ENCODE measurements at places on chromosomes 6 and 20.

- DNase-seq = peak; percentile 23
Measured at GRCh38 chr6:143441680-143442545, 8.6 kb downstream of the ADAT2 start.

DNA sequence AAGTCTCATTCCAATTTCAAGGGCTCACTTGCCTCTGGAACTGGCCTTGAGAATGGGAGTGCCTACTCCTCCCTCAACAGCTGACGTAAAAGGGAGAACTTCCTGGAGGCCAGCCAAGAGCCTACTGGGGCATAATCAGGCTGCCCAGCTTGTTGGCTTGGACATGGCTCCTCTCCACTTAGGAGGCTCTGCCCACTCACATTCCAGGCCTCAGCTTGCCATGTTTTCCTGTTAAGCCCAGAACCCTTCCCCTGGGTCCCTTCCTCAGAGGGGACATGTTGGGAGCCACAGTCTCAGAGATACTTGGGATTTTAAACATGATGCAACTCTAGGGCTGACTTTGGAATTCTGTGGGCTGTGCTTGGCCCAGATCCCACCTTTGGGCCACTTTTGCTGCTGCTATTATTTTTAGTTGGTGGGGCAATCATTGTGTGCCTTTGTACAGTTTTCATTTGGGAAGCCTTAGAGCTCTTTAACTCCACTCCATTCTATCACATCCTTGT, 31.5 kb upstream of the ADTRP start:
- DNase-seq = peak; percentile 72

GRCh38 chr20:59779656-59780380, 153.6 kb downstream of the SYCP2 start:
- no peak for DNase-seq

- no peak for DNase-seq
Measured at GRCh38 chr6:107629548-107630129, 139.7 kb downstream of the SOBP start.

DNA sequence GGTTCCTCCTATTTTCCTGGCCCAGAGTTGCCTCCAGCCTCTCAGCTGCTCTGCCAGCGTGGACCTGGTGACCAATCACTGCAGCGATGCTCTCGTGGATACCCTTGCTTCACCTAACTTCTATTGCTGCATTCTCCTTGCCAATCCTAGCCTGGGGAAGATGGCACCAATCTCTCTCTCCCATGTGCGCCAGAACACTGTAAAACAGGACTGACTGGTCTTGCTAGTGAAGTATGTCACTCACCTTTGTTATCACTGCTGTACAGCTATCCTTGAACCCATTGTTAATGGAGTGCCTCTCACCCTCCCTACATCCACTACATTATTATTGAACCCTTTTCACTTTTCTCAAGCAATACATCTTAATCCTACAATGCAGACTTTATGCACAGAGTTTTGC, 80.1 kb downstream of the LYRM4 start:
- no peak for DNase-seq

DNA sequence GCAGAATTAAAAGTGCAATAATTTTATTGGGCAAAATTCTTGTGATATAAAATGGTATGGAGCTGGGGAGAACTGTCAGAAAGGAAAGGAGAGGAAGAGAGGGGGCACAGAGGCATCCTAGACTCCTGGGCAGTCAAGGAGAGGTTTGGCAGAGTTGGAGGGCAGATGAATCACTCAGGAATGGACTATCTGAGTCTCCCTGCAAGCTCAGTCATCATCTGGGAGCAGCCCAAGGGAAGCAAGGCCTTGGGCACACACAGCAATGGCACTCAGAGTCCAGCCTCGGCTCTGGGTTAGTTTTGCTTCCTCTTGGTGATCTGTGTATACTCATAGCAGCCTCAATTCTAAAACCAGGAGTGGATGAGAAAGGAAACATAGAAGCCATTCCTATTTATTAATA, 67.2 kb downstream of the SLC22A1 start:
- no peak for DNase-seq

DNA sequence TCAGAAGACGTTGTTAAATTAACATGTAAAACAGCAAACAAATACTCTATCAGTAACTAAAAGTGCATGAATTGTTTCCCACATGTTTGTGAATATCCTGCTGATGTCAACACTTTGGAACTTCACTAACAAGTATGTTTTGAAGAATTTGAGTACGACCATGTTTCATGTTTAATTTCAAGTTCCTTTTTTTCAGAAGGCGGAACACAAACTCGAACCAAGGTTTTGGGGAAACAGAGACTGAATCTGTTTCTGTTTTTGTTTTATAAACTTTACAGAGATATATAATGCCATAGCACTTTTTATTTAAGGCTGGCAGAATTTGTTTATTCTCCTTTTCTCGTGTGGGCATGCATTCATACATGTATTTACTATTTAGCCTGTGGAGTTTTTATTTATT, 509.3 kb upstream of the CITED2 start:
- peak; percentile 41 for DNase-seq

- DNase-seq = no peak
Measured at GRCh38 chr6:16540804-16541752, 220.2 kb downstream of the ATXN1 start.

DNA sequence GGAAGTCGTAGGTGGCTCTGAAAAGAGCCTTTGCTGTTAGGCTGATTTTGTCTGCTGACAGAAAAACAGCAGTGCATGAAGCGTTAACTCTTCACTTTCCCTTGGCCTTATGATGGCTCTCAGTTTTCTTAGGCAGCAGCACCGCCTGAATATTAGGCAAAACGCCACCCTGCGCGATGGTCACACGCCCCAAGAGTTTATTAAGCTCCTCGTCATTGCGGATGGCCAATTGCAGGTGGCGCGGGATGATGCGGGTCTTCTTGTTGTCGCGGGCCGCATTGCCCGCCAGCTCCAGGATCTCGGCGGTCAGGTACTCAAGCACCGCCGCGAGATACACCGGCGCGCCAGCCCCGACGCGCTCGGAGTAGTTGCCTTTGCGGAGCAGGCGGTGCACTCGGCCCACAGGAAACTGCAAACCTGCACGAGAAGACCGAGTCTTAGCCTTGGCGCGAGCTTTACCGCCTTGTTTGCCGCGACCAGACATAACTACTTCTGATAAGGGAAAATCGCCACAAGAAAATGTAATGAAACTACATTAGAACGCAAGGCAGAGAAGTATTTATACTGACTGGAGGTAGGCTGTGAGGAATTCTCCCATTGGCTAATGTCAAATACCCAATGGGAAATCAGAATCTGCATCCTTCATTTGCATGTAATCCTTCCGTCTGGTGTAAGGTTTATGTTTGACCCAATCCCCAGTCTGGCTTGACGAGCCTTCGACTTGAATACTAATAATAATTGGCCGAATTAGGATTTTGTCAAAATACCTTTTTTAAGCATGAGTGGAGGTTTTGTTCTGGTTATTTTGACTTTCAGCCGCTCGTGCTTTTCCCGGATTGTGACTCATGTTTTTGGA, 53.9 kb upstream of the HFE start:
- DNase-seq = peak; percentile 99

DNA sequence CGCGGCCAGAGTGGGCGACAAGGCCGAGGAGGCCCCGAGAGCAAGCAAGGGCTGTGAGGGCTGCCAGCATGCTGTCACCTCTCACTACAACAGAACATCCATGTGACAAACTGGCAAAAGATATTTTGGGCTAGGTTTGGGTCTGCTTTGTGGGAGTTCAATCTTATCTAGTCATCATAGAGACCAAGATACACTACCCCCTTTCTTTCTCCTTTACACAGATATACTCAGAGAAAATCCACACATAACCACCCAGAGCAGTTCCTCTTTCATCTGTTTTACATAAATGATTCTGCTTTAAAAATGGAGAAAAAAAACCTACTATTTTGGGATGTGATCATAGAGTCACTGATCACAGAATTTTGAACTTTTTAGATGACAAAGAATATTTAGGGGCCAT, 16.8 kb downstream of the SOX4 start:
- no peak for DNase-seq

DNA sequence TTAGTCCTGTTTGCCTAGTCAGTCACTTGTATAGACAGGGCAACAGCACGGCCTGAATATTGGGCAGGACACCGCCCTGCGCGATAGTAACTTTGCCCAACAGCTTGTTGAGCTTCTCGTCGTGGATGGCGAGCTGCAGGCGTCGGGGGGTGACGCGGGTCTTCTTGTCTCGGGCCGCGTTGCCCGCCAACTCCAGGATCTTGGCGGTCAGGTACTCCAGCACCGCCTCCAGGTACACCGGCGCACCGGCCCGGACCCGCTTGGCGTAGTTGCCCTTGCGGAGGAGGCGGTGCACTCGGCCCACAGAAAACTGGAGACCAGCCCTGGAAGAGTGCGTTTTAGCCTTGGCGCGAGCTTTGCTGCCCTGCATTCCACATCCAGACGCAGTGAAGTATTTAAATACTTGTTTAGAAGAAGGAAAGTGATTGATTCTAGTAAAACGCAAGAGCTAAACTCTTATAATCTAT, 92.8 kb upstream of the BTN3A2 start:
- DNase-seq = no peak

- DNase-seq = no peak
Measured at GRCh38 chr20:6200092-6200491, 77.3 kb upstream of the FERMT1 start.

DNA sequence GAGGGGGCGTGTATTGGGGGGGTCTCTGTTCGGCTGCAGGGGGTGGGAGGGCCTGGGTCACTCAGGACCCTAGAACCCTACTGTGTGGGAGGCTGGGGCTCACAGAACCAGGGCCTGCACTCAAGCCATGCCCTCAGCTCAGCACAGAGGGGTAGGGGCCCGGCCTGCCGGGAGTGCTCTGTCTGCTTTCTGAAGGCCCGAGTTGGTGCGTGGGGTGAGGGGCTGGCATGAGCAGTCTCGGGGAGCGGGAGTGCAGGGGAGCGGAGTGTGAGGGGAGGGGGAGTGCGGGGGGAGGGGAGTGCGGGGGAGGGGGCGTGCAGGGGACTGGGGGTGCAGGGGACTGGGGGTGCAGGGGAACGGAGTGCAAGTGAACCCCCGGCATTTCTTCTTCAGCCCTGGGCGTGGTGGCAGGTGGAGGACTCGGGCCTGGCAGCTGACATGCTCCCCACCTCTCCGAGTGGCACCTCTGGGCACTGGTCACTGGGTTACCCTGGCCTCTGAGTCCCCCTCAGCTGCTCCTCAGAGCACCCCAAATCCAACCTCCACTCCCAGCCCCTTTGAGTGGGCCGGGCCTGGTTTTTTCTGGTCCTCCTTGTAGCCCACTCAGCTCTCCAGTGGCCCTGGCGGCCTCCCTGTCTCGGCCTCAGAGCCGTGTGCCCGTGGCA, 1.0 kb downstream of the COL20A1 start:
- DNase-seq = no peak

DNA sequence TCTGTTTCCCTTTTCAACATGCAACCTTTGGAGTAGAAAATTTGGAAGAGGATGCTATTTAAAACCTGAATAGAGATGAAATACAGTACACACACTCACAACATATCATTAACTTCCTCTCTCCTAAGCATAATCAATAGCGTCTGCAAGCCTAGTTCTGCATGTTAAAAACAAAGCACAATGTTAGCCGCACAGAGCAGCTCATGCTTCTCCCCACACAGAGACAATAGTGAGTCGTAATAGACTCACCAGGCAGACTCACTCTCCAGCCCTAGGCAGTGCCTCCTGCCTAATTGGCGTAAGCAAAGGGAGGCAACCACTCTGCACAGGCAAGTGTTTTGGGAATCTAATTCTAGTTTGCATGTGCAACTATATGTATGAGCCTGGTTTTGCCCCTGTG, 45.8 kb upstream of the ARID1B start:
- peak; percentile 73 for DNase-seq

GRCh38 chr6:166657531-166657930, 30.5 kb upstream of the RPS6KA2 start:
- DNase-seq = no peak

- peak; percentile 54 for DNase-seq
Measured at GRCh38 chr6:52518279-52518945, 58.4 kb downstream of the TRAM2 start.

- peak; percentile 43 for DNase-seq
Measured at GRCh38 chr6:80940976-80941375, 811.5 kb downstream of the TENT5A start.

- no peak for DNase-seq
Measured at GRCh38 chr20:37936041-37936440, 33.1 kb downstream of the VSTM2L start.

DNA sequence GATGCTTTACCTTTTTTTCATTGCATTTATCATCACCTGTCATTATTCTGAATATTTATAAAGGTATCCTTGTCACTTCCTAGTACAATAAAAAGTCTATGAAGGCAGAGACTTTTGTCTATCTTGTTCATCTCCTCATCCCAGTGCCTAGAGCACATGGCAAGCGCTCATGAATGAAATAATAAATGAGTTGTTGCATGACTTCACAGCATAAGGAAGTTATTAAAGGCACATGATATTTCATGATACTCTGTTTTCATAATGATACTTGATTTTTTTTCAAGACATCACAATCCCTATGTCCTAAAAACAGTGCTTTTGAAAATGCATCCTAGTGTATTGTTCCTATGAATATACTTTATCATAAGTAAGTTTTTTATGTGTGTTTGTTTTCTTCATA, 310.6 kb upstream of the RSPO3 start:
- peak; percentile 8 for DNase-seq

DNA sequence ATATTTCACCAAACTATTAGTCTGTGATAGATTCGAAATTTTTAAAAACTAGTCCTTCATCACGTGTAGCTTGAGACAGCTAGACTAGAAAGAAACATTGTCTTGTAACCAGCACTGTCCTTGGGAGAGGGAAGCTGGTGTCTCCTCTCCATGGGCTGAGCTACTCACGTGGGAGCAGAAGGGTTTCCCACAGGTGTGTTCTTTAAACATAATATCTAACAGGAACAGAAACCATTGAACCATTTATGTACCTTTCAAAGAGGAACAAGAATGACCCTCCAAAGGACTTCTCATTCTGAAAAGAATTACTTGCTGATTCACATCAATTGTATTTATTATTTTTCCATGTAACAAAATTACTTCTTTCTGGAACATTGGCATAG, 72.4 kb upstream of the SYNJ2 start:
- DNase-seq = no peak

All from fibroblast of skin of right biceps (primary cell).